Cortex of kidney (tissue), 1 donor: ENCODE measurements at places on chromosomes 7 and 10.

DNA sequence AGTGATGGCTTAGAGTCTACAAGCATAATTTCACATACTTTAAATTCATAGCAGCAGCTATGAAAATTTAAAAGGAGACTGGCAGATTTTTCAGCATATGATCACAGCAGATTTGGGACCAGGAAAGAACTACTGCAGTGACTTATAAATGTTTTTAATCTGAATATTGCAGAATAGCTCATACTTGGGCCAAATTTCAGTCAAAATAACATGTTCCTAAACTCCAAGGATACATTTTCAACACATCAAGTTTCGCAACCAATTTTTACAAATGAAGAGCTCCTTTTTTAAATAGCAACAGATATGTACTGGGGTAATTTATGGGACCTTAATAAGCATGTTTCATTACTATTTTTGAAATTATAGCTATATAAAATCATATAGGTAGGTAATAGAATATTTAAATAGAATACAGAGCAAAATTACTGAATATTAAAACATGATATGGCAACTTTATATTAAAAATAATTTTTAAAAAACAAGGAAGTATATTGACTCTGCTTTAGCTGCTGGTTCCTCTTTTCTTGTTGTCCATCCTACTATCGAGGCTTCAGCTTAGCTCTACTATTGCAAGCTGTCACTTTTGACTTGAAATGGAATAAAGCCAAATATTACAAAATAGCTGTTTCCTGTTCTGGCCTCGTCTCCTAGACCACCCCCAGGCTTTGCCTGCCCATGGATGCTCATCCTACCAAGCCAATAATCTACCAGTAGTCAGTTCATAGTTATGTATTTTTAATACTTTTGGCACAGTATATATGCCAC lies 123.1 kb downstream of the NRBF2 start:
- DNase-seq = no peak

GRCh38 chr10:100707261-100707848 lies 38.0 kb upstream of the PAX2 start:
- no peak for DNase-seq

DNA sequence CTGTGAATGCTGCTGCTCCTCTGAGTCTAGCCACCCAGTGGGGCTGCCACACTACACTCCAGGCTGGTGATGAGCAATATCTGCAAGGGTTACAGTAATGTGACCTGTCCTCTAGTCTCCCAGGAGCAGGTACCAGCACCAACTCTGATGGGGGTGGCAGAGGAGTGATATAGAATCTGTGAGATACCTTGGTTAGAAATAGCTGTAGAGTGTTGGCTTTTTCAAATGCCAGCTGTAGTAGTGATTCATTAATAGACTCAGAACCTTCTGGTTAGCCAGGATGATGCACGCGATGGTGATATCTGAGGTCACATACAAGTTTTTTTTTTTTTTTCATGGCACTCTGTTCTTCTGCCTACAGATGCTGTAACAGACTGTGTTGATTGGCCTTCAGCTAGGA lies 757.1 kb downstream of the INHBA start:
- DNase-seq = no peak

DNA sequence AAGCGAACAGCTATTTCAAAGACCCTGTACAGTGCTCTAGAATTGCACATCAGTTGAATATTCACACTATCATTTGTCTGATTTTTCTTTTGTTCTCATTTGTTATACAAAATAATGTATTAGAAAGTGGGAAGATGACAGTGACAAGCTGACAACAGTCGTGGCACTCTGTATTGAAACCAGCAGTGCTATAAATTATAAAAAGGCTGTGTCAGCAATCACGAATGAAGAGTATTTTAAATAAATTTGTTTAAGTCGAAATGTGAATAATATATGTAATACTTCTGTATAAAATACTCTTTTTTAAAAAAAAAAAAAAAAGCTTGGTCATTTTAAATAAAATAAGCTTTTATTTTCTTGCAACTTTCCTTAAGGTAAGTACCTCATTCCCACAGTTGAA lies 122.6 kb downstream of the VPS50 start:
- no peak for DNase-seq

DNA sequence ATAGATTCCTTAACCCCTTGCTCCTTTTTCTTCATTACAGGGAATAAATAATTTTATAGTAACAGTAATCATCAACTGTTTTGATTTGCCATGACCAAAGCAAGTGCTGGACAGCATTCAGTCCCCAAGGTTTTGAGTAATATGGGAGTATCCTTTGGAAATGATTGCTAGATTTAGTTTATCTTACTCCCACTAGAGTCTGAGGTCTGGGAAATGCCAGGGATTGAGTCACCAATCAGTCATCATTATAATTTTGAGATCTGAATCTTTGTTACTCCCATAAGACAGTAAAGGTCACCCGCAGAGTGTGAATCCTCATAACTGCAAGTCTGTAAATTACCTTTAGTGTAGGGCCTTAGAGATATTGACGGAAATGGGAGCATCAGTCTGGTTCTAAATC lies 133.7 kb upstream of the SEMA3E start:
- no peak for DNase-seq

DNA sequence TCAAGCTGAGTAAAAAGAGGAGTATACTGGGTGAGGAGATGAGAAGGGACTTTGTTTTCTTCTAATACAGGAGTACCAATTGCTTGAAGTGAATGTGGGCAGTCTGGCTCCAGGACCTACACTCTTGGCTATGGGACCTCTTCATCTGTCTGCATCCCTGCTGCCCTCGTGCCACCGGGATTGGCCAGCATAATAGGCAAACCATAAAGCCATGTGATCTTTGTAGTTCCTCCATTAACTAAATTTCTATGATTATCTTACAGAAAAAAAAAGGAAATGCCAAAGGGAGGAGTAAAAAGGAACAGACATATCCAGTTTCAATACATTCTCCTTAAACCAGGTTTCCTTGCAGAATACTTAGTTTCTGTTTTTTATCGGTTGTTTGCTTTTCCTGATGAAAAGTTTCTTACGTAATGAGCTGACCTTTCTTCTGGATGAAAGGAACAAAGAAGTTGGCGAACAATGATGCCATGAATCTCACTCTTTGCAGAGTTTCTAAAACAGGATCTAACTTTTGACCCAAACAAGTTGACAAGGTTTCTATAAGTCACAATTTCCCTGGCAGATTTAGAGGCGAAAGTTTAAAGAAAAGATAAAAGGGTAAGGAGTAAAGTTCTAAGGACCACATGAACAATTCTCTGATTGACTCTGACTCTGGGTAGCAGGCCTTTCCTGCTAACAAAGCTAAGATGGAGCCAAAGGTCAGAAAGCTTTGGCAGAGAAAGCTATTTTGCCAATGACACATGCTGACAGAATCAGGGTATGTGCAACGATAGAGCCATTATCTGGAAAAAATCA lies 54.1 kb downstream of the LAMB1 start:
- no peak for DNase-seq

GRCh38 chr7:43260980-43261878 lies 148.8 kb downstream of the HECW1 start:
- no peak for DNase-seq

- no peak for DNase-seq
Observed at GRCh38 chr7:138890499-138891445, 90.4 kb downstream of the KIAA1549 start.

GRCh38 chr10:93081834-93082233 lies 8.1 kb downstream of the CYP26A1 start:
- no peak for DNase-seq

- no peak for DNase-seq
Observed at GRCh38 chr10:60281331-60281730, 108.3 kb downstream of the ANK3 start.

DNA sequence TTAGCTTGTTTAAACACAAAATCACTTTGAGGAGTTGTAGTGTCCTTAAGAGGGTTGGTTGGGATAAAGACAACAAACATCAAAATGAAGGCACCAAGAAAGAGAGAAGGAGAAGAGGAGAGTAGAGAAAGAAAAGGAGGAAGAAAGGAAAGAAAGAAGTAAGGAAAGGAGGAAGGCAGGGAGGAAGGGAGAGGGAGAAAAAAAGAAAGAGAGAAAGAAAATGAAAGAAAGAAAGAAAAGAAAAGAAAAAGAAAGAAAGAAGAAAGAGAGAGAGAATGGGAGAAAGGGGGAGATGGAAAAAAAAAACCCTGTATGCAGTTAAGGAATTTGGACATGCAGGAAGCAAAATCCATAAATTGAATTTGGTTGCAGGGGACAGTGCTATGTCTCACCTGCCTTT lies 635.4 kb upstream of the FZD8 start:
- no peak for DNase-seq

GRCh38 chr7:24619978-24620377 lies 46.7 kb downstream of the PALS2 start:
- no peak for DNase-seq

- no peak for DNase-seq
Observed at GRCh38 chr10:128137877-128138276, 11.7 kb upstream of the MKI67 start.

- DNase-seq = no peak
Observed at GRCh38 chr7:55326081-55326835, 38.9 kb upstream of the LANCL2 start.

DNA sequence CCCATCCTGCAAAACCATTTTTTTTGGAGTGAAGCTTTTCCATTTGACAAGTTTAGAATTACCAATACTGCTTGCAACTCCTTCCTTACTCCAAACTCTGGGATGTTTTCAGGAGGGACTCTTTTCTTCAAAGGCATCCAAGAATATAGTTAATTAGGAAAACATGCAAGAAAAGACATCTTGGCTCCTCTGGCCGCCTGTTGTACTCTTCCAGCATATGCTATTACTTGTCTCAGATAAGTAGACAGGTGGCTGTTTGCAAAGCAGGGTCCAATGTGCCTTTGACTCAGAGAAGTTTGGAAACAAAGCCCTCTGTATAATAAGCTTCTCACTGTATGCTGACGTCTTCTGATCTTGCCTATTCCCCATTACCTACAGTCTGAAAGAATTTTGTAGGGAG lies 746.5 kb downstream of the AUTS2 start:
- DNase-seq = no peak

- no peak for DNase-seq
Observed at GRCh38 chr7:47518827-47519226, 63.1 kb downstream of the TNS3 start.
